Fibroblast of skin of left biceps (primary cell): ENCODE measurements at places on chromosomes 4 and X.

- DNase-seq = no peak
Measured at GRCh38 chrX:45781901-45782553, 581.4 kb upstream of the DIPK2B start.

- no peak for DNase-seq
Measured at GRCh38 chr4:42843694-42844093, 48.8 kb upstream of the GRXCR1 start.

DNA sequence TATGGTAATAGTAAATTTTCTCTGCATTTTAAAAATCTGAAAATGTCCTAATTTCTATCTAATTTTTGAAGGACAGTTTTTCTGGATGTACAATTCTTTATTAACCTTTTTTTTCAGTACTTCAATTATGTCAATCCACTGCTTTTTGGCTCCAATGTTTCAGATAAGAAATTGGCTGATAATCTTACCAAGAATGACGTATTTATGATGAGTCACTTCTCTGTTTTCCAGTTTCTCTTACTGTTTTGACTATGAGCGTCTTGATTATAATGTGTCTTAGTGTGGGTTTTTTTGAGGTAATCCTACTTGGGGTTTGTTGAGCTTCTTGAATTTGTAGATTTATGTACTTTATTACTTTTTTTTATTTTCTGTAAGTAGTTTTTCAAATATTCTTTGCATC lies 47.2 kb downstream of the UGT2B11 start:
- no peak for DNase-seq

GRCh38 chr4:113783701-113784100 lies 22.2 kb upstream of the CAMK2D start:
- no peak for DNase-seq

DNA sequence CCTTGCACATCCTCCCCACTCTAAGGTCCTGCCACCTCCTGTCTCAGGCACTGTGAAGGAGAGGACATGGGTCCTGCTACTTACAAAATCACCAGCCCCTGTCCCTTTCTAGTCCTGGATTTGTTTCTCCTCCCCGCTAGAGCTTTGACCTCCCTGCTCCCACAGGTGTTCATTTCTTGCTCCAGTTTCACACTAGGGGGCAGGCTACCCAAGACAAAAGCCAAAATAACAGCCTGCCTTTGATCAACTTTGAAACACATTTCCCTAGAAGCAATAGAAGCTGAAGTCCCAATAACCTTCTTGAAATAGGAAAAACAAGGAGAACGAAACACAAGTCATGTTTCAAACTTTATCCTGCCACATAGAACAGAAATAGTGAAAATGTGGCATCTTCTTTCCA lies 164.4 kb downstream of the QDPR start:
- no peak for DNase-seq

DNA sequence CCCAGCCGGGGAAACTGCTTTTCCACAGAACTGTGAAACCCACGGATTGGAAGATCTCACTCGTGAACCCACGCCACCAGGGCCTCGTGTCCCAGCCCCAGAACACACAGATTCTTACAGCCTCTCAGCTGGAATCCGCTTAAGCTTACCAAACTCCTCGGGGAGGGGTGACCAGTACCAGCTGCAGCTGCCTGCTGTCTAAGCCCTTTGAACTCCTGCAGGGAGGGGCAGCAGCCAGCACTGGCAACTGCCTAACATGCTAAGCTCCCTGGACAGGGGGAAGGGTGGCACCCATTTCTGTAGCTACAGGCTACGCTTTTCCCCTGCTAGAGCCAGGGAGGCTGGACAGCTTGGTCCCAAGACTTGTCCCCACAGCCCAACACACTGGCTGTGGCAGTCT lies 38.4 kb downstream of the TBL1X start:
- no peak for DNase-seq

GRCh38 chrX:145716226-145716625 lies 101.4 kb upstream of the SLITRK2 start:
- no peak for DNase-seq
